Left ventricle myocardium inferior (tissue), 1 donor: ENCODE measurements at places on chromosomes 1 and 21. TPM values are rescaled to one million over a fixed set of nuclear protein-coding genes. Genes with fewer than 3 reads are reported as not detected.

- DNase-seq: no peak
Measured at GRCh38 chr1:15171271-15171908, 17.8 kb downstream of the TMEM51 start.

Gene C1orf116
- total RNA-seq: 0.74 TPM

Gene RBBP5
- 10.3 TPM for total RNA-seq

Gene PITHD1
- total RNA-seq: 40.3 TPM

DNA sequence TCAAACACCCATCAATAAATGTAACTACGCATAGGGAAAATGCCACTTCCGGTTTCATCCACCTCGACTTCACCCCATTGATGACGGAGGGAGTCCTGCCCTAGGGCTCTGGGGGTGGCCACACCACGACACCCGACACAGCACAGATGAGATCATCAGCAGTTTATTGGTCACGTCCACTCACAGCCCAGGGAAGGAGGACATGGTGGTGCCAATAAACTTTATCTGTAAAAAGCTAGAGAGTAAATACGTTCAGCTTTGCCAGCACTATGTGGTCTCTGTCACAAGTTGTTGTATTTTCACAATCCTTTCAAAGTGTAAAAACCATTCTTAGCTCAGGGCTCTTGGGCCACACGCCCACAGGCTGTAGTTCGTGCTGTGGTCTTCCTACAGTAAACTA lies 16.3 kb downstream of the SETD4 start:
- no peak for DNase-seq

- DNase-seq: no peak
Measured at GRCh38 chr1:17595602-17595925, 56.1 kb downstream of the ARHGEF10L start.

Gene GPA33
- 0.91 TPM for total RNA-seq

DNA sequence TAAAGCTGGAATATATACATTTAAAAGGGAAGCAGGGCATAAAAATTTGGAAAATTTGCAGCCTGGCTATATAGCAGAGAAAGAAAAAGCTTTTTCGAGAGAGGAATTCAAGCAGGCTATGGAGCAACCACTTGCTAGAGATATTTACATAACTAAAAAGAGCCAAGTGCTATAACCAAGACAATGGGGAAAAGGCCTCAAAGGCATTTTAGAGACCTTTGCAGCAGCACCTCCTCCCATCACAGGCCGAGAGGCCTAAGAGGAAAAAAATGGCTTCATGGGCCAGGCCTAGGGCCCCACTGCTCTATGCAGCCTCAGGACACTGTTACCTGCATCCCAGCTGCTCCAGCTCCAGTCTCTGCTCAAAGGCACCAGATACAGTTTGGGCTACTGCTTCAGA lies 37.0 kb downstream of the CAPN9 start:
- DNase-seq: no peak

- DNase-seq: peak; percentile 76
Measured at GRCh38 chr1:203129501-203130231, 2.1 kb downstream of the ADORA1 start.

DNA sequence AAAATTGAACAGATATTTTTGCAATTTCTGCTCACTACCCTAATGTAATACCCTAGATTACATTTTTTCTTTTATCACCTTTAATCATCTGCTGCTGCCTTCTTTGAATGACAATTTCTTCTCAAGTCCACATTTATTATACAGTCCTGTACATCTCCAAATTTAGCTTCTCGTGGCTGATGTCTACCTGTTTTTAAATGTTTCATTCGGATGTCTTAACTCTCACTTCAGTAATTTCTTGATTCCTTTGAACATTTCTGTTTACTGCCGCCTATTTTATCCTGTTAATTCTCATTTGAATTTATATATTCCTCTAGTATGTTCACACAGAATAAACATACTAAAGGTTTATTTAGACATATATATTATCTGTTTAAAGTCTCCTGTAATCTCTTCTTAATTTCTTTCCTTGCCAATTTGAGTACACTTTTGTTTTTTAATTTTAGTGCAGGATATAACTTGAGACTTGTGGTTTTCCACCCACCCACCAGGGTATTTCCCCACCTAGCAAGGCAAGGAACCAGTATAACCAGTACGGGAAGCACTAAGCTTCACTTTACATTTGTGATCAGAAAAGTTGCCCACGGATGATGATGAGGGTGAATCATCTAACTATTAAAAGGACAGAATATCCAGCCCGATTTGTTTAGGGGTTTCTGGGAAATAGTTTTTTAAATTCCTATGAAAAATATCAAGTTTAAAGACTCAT lies 12.7 kb downstream of the INSL5 start:
- DNase-seq: no peak

DNA sequence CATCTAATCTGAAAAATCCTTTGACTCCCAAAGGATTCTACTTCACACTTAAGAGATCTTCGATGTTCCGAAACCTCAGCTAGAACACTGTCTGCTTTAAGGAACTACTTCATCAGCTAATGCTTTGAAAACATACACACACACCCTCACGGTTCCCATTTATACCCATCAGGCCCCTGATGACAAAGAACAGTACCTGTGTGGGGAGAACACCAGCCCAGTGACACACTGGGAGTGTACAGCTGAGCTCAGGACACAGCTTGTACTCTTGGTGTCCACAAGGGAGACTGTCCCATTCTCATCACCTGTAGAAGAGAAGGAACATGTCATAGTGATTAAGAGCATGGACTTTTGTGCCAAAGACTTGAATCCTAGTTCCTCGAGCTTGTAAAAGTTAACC lies 6.6 kb downstream of the WDR77 start:
- DNase-seq: no peak

- no peak for DNase-seq
Measured at GRCh38 chr1:61237147-61237546, 154.8 kb downstream of the NFIA start.

Gene LHX8
- not detected for total RNA-seq

Gene ARHGEF11
- 29.1 TPM for total RNA-seq

GRCh38 chr1:37475380-37476086 lies 1.2 kb downstream of the ZC3H12A start:
- no peak for DNase-seq

Gene C1orf167
- 2.5 TPM for total RNA-seq

DNA sequence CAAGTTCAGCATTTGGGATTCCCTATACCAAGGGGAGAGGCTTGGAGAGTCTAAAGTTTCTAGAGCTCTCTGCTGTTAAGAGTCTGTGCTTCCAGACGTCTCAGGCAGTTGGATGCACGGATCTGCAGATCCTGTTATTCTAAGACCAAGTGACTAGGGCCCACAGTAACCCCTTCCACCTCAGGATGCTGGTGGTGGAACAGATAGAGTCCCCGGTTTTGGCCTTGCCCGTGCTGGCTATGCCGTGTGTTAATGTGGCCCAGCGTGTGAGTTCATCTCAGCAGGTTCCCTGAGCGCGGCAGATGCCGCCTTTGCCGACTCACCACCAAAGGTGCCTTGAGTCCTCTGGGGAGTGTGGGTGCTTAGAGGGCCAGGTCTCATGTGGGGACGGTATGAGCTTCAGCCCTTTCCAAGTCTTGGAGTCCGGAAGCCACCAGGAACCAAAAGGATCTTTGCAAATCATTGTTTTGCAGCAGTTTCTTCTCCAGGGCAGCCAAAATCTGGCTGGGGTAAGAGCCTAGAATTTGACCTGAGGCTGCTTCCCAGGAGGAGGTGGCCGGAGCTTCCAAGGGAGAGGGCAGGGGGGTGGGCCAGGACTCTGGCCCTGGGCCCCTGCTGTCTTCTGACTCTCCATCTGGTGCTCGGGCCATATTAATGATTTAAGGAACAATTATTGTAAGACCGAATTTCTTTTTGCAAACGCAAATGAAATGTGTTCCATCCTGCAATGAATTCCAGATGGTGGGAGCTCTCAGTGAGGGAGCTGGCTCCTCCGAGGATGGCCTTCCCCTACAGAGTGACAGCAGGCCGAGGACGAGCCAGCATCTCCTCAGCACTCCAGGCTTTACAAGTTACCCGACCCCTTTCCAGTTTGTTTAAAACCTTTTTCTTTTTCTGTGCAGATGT lies 205.7 kb downstream of the FOXD2 start:
- DNase-seq: no peak

GRCh38 chr1:23505851-23506250 lies 21.9 kb upstream of the ASAP3 start:
- no peak for DNase-seq

Gene KIF26B
- 3.5 TPM for total RNA-seq

- no peak for DNase-seq
Measured at GRCh38 chr1:111420377-111420776, 7.2 kb downstream of the OVGP1 start.

DNA sequence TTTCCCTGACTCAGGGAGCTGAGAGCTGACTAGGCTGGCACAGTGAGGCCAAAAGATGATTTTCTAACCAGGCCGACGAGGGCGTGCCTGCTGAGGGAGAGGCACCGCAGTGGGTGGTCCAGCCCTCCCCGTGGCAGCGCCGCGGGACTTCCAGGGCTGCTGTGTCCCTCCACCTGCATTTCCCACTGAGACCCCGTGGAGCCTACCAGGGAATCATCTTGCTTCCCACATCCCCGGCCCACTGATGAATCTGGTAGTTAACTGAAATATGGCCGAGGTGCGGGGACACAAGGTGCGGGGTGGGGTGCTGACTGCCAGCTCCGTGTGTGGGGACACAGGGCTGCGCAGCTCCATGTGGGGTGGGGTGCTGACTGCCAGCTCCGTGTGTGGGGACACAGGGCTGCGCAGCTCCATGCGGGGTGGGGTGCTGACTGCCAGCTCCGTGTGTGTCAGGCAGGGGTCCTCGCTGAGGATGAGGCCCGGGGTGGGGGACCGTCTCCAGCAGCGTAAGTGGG lies 10.4 kb downstream of the WRAP73 start:
- no peak for DNase-seq

DNA sequence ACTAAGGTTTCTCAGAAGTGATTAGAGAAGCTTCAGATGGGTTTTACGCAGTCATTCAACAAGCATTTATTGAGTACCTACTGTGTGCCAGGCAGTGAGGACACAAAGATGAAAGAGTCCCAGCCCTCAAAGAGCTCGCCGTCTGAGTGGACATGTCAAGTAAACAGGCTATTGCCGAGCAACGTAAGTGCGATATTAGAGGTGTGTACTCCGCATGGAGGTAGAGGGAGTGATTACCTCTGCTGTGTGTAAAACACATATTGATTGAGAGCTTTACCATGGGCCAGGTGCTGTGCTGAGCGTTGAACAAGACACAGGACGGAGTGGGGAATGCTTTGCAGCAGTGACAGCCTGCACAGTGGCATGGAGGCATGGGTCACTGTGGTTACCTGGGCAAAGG lies 49.5 kb upstream of the GPR37L1 start:
- no peak for DNase-seq

DNA sequence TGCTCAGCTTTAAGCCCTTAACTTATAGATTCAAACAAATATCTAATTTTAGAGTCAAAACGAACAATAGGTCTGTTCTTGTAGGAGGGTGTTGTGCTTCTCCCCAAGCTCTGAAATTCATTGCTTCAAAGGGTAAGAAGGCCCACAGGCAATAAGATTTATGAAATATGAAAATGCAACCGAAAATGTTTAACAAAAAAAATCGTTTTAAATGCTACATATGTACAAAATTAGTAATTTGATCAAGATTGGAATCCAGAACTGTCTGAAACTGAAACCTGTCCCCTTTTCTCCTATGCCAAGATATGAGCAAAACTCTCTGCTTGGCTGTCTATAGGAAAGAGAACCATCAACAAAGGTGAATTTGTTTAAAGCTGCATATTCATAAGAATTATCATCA lies 534.3 kb downstream of the PLPP3 start:
- no peak for DNase-seq

Gene PAFAH2
- 10.6 TPM for total RNA-seq

- DNase-seq: no peak
Measured at GRCh38 chr1:14835725-14836124, 237.2 kb downstream of the KAZN start.

Gene COL6A2
- 157 TPM for total RNA-seq

Gene KRTAP6-1
- not detected for total RNA-seq
